ENCODE measurements at places on chromosomes 3 and 15. TPM values are rescaled to one million over a fixed set of nuclear protein-coding genes. Genes with fewer than 3 reads are reported as not detected.

GP9 gene
- 0.25 TPM for total RNA-seq

ALDH1L1 gene
- total RNA-seq: 3.4 TPM

C3orf85 gene
- not detected for total RNA-seq

IGDCC3 gene
- 9.8 TPM for total RNA-seq

SLC15A2 gene
- 9.3 TPM for total RNA-seq

RHCG gene
- 1.7 TPM for total RNA-seq

AQP9 gene
- total RNA-seq: 0.25 TPM

SEMA3B gene
- 3.2 TPM for total RNA-seq

SEMA6D gene
- 49.4 TPM for total RNA-seq

ERC2 gene
- total RNA-seq: 58.3 TPM

SMAD6 gene
- total RNA-seq: 1.7 TPM

KLHL40 gene
- total RNA-seq: not detected

SI gene
- not detected for total RNA-seq

CHRNA5 gene
- 2.0 TPM for total RNA-seq

RETNLB gene
- total RNA-seq: not detected

CCDC14 gene
- 84.1 TPM for total RNA-seq

SKOR1 gene
- 0.25 TPM for total RNA-seq

IMPG2 gene
- total RNA-seq: 1.7 TPM

LSAMP gene
- 97.1 TPM for total RNA-seq

CD80 gene
- 0.49 TPM for total RNA-seq

GOLGA8S gene
- total RNA-seq: under 0.01 TPM

ANKRD34C gene
- under 0.01 TPM for total RNA-seq

TIGIT gene
- under 0.01 TPM for total RNA-seq

C15orf61 gene
- 11.3 TPM for total RNA-seq
